ENCODE measurements at places on chromosomes 16 and 17. TPM values are rescaled to one million over a fixed set of nuclear protein-coding genes. Genes with fewer than 3 reads are reported as not detected.

The CPHXL2 gene
- polyA plus RNA-seq: not detected

The CACNB1 gene
- polyA plus RNA-seq: 8.5 TPM

The CUEDC1 gene
- 48.5 TPM for polyA plus RNA-seq

The TBC1D3G gene
- not detected for polyA plus RNA-seq

The TMEM219 gene
- polyA plus RNA-seq: 146 TPM

GRCh38 chr16:87424266-87424665, 32.1 kb downstream of the MAP1LC3B start:
- DNase-seq: no peak

Data from BJ (cell line).